ENCODE measurements at places on chromosomes 7 and 10. TPM values are rescaled to one million over a fixed set of nuclear protein-coding genes. Genes with fewer than 3 reads are reported as not detected.

DNA sequence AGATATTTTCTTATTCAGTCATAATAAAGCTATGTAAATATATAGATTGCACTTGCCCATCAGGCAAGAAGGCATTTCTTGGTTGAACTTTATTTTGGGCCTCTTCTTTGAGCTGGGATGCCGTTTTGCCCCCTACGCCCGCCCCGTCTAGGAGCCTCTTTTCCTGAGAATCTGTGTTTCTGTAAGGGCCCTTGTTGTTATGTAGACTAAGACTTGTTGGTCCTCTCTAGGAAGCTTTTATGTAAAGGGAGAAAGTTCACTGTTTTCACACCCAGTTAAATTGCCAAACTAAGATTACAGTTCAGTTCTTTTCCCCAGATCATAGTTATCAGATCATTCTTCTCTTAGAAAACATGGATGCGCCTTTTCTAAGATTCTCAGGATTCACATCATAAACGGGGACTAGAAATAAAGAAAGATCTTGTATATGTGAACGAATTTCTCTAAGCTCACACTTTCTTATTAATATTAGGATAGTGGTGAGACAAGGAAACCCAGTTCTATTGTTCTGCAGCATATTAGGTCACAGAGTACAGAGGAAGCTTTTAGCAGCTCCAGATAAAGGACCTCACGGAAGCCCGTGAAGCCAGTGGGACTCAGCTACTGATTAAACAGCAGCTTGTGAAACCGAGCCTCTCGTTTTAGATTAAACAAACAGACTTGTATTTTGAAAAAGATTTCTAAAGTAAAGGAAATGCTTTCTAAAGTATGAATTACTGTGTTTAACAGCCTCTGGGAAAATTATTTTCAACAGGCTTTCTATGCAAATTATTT is 3.8 kb downstream of the LMTK2 start:
- DNase-seq: no peak

GRCh38 chr7:78787854-78788253 is 665.6 kb downstream of the MAGI2 start:
- DNase-seq: no peak

RADIL gene
- total RNA-seq: 42.4 TPM

TFEC gene
- total RNA-seq: 1.3 TPM

PRR15 gene
- not detected for total RNA-seq

DNA sequence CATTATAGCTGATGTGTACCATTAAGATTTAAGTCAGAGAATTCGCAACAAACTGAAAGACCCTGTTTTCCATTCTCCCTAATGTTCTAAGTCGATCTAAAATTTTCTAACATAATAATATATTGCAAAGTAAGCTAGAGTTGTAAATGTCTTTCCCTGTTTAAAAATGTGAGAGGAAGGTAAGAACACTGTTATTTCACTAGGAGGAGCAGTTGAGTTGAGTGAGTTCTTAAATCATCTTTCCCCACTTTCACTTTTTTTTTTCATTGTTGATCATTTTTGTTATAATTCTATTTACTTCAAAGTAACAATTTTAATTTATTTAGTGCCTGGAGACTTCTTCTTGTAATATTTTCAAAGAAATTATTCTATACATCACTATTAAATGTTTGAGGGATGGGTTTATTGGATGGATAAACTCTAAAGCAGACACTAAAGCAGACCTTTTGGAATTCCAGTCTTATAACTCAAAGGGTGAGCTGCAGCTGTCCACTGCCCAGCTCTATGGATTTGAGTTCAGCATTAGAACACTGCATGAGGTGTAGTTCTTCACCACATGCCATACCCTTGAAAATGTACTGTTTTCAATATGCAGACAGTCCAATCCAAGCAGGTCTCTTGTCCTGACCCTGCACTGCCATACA is 181.3 kb upstream of the FZD1 start:
- no peak for DNase-seq

IFIT1B gene
- not detected for total RNA-seq

GRCh38 chr7:29405891-29406290 is 157.7 kb upstream of the PRR15 start:
- DNase-seq: no peak

- no peak for DNase-seq
Measured at GRCh38 chr10:115049960-115050359, 43.2 kb upstream of the ATRNL1 start.

DNA sequence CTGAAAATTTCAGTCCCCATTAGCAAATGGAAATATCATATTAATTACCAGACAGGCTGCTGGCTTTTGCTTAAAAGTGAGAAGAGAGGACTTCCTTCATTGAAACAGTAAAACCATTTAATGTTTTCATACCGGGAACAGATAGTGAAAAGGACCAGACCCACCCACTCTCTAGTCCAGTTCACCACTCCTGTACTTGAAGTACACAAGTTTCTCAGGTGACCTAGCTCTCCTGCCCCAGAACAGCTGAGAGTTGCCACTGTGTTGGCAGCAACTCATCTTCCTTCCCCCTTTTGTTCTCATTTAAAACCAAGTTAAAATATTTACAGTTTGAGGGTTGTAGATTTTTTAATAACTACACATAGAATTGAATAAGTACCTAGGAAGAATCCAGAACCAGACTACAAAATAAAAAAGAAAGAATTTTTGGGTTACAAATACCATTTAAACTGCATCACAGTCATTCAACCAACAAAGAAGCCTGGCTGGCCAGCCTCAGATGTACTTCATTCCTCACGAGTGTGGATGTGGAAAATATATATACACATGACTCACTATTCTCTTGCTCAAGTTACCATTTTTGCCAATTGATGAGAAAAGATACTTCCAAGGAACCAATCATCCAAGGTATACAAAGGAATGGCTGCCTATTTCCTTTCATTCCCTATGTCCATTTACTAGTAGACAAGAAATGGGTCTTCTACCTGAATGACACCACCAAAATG is 68.1 kb downstream of the VPS41 start:
- no peak for DNase-seq

- no peak for DNase-seq
Measured at GRCh38 chr10:119447823-119448546, 94.5 kb downstream of the RGS10 start.

DNA sequence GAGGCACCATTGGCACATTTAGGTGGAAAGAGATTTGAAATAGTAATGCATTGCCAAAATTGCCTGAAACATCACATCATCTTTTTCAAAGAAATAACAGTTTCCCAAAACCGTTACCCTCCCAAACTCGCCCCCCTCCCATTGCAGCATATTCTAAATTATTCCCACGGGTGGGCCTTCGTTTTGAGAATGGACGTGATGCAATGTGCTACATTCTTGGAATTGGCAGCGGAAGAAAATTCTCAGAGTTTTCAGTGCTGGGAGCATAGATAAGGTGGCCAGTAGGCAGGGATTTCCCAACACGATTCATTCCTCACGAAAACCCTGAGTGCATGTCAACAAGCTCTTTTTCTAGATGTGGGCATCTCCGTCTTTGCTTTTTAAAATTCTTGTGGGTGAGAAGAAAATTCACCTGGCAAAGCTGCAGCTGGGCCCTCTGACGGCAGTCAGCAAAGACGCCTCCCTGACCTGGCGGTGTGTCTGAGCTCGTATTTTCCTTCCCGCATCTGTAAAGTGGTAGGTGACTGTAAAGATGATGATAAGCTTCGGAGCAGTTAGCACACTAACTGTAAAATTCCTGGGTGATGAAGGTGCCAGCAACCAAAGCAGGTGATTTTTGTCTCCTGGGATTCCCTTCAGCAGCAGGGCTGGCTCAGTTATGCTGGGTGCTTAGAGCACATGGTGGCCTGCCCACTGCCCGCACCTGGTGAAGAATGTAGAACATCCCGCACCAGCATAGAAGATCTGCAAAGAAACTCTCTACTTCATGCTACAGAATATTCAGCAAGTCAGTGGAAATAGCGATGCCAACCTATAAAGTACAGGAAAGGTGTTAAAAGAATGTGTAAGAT is 141.9 kb upstream of the KLF6 start:
- no peak for DNase-seq

- no peak for DNase-seq
Measured at GRCh38 chr10:121722665-121723064, 124.4 kb upstream of the FGFR2 start.

DNA sequence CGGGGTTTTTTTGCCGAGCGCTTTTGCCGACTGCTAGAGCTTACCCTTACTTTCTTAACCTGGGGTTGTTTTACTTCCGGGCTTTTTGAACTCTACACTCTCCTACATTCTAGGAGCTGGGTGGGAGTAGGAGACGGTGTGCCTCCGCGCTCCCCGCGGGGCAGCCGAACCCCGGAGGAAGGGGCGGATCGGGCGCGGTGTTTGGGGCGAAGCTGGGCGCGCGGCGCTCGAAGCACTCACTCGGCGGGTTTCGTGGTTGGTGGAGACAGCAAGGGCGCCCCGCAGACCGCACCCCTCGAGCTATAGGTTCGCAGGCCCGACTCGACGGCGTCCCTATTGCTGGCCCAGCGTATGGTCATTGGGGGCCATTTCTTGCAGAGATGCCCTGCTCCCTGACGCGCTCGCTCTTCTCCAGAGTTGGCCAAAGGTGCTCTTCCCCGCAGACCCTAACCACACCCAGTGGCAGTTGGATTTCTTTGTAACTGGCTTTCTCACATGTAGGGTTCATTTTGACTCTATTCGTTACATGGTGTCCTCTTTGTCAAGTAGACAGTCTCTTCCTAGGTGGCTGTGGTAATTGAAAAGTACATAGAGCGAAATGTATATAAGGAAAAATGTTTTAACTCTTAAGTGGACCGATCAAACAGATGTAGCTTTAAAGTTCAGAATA is 364 bp downstream of the ZNF518A start:
- no peak for DNase-seq

- DNase-seq: no peak
Measured at GRCh38 chr10:10126218-10126617, 891.5 kb upstream of the CELF2 start.

- no peak for DNase-seq
Measured at GRCh38 chr7:36651404-36651803, 72.9 kb downstream of the AOAH start.

CUBN gene
- total RNA-seq: 6.8 TPM

- no peak for DNase-seq
Measured at GRCh38 chr10:22042557-22043326, 39.2 kb upstream of the DNAJC1 start.

DNA sequence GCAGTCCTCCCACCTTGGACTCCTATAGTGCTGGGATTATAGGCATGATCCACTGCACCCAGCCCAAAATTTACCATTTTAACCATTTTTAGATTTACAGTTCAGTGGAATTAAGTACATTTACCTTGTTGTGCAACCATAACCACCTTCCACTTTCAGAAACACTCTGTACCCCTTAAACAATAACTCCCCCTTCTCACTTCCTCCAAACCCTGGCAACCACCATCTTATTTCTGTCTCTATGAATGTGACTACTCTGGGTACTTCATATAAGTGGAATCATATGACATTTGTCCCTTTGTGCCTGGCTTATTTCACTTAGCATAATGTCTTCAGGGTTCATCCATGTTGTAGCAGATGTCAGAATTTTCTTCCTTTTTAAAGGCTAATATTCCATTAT is 33.6 kb downstream of the SUFU start:
- DNase-seq: no peak

ZNHIT1 gene
- total RNA-seq: 87.9 TPM

- no peak for DNase-seq
Measured at GRCh38 chr10:96038476-96039387, 4.7 kb upstream of the CCNJ start.

DNAJC12 gene
- total RNA-seq: 3.2 TPM

All from ascending aorta (tissue), 2 donors.